ENCODE measurements at places on chromosomes 13 and 19.

- H3K36me3 ChIP-seq, result no peaks in the 10 kb centered on the region
- no peak overlapping the region for H3K27ac ChIP-seq
- H3K4me3 ChIP-seq, result no peak overlapping the region
- no peak for DNase-seq
- H3K27me3 ChIP-seq, result no peaks in the 10 kb centered on the region
- H3K4me1 ChIP-seq, result no peaks in the 10 kb centered on the region
These were observed 229.8 kb upstream of the IPO5 start for GRCh38 chr13:97723655-97724054.

DNA sequence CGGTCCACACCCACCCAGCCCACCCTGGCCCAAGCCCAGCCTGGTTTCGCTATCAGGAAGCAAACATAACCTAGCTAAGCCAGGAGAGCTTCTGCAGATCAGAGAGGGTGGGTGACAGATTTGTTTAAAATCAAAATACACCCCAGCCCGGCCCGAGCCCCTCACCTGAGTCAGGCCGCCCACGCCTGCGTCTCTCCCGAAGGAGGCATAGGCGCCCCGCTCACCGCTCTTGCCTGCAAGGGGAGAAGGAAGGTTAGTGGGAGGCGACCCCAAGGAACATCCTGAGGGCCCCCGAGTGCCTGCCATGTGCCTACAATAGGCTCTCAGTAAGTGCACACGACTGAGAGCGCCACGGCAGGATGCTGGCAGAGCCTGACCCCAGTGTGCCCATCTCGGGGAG, 21.9 kb upstream of the UQCR11 start:
- no peak overlapping the region for H3K4me3 ChIP-seq
- DNase-seq, result no peak
- no peaks in the 10 kb centered on the region for H3K4me1 ChIP-seq
- no peaks in the 10 kb centered on the region for H3K27me3 ChIP-seq

DNA sequence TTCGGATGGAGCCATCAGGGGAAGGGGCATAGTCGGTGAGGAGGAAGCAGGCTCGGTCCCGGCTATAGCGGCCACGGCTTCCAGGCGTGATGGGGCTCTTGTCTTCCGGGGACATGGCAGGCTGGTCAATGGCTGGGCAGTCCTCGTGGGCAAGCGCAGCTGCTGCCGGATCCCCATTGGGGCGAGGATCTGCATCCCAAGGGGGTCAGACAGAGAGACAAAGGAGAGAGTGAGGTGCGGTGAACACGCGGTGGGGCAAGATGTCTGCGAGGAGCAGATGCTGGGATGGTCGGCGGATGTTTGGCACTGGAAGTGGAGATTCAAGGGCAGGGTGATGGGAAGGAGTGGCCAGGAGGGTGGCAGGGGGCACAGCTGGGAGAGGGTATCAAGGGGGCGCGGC, 8.6 kb downstream of the KCNC3 start:
- DNase-seq, result no peak
- H3K4me3 ChIP-seq, result no peak overlapping the region
- no peak overlapping the region for H3K27ac ChIP-seq
- H3K27me3 ChIP-seq, result no peaks in the 10 kb centered on the region

DNA sequence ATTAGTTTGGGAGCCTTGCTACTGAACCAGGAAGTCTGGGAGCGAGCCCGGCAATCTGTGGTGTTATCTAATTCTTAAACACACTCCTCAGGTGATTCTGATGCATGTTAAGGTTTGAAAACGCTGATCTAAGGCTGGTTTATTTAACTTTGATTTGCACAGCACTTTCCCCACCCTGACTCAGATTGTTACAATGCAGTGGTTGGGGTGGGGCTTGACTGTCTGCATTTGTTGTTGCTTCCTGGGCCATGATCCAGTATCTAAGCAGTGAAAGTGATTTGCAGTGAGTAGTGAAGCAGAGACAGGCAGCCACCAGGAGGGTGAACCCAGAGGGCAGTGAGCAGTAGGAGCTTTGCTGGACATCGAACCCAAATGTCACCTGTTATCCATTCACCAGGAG, 81.6 kb upstream of the ARGLU1 start:
- H3K4me1 ChIP-seq, result no peaks in the 10 kb centered on the region
- H3K27me3 ChIP-seq, result no peaks in the 10 kb centered on the region
- H3K36me3 ChIP-seq, result no peaks in the 10 kb centered on the region
- no peak overlapping the region for H3K4me3 ChIP-seq

DNA sequence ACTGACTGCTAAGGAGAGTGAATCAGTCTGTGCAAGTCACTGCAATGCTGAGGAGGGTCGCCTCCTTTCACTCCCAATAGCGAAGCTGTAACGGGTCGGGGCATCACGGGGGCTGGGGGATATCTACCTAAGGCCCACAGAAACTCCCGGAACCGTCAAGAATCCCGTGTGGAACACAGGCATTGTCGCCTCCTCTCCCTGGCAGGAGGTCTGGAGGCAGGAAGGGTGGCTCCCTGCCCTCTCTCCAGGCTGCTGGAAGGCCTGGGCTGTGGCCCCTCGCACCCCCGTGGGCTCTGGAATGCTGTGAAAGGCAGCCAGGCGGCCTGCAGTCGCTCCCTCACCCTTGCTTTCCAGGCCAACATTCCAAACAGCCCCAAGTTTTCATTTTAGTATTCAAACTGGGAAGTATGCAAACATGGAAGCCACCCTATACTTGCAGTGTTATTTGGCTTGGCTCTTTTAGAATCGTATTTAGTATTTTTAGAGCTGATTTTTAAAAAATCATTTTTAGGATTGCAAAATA, 109.4 kb downstream of the CRYL1 start:
- no peak overlapping the region for H3K27ac ChIP-seq
- no peak overlapping the region for H3K4me3 ChIP-seq
- no peak for DNase-seq
- no peaks in the 10 kb centered on the region for H3K36me3 ChIP-seq

DNA sequence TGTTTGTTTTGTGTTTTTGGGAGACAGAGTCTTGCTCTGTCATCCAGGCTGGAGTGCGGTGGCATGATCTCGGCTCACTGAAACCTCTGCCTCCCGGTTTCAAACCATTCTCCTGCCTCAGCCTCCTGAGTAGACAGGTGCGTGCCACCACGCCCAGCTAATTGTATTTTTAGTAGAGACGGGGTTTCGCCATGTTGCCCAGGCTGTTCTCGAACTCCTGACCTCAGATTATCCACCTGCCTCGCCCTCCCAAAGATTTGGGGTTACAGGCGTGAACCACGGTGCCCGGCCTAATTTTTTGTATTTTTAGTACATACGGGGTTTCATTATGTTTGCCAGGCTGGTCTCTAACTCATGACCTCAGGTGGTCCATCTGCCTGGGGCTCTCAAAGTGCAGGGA, 8.3 kb upstream of the ZNF681 start:
- no peak for DNase-seq
- H3K4me3 ChIP-seq, result no peak overlapping the region
- no peak overlapping the region for H3K27ac ChIP-seq
- no peaks in the 10 kb centered on the region for H3K27me3 ChIP-seq

GRCh38 chr13:111139452-111139851, 24.3 kb downstream of the ARHGEF7 start:
- no peak overlapping the region for H3K27ac ChIP-seq
- no peaks in the 10 kb centered on the region for H3K4me1 ChIP-seq
- no peak overlapping the region for H3K4me3 ChIP-seq
- no peaks in the 10 kb centered on the region for H3K36me3 ChIP-seq

- H3K36me3 ChIP-seq, result no peaks in the 10 kb centered on the region
- no peaks in the 10 kb centered on the region for H3K27me3 ChIP-seq
- H3K4me1 ChIP-seq, result no peaks in the 10 kb centered on the region
- DNase-seq, result peak; percentile 64
- H3K27ac ChIP-seq, result no peak overlapping the region
These were observed 14.5 kb upstream of the IGSF23 start for GRCh38 chr19:44598880-44599279.

- H3K4me1 ChIP-seq, result peaks cover 6% of the 10 kb centered on the region
- H3K27me3 ChIP-seq, result no peaks in the 10 kb centered on the region
- H3K36me3 ChIP-seq, result no peaks in the 10 kb centered on the region
- no peak for DNase-seq
These were observed 4.0 kb upstream of the PNMA8B start for GRCh38 chr19:46499692-46500091.

DNA sequence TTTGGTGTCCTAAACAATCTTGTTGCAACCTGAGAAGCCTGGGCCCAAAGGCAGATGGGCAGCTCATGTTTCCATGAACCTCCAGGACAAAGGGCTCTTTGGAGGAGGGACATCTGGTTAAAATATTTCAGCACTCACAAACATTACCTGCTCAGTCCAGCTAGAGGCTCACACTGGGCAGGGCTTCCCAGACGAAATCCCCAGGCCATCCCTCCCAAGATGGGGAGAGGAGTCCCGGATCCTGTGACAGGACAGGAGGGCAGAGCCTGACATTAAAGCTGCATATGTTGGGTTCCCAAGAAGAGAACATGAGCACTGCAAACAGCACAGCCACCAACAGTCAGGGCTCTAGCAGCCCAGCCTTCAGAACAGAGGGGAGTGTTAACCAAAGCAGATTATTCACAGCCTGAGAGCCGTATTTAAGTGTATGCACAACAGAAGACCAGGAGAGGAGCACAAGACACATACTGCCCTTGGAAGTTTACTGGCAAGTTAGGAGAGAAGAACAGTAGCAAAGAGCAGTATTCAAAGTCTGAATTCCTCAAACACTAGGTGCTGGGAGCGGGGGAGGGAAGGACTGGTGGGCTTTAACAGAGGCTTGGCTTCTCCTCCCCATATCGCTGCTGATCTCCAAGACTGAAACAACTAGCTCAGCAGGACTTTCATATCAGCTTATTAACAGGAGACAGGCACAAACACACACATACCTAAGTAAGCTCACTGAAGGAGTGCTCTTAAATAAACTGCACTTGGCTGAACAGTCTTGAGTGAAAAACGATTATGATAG, 12.3 kb downstream of the ATP7B start:
- H3K36me3 ChIP-seq, result no peaks in the 10 kb centered on the region
- no peaks in the 10 kb centered on the region for H3K27me3 ChIP-seq
- H3K4me3 ChIP-seq, result no peak overlapping the region
- no peak for DNase-seq
- peaks cover 34% of the 10 kb centered on the region for H3K4me1 ChIP-seq

- DNase-seq, result peak; percentile 68
- no peaks in the 10 kb centered on the region for H3K36me3 ChIP-seq
- no peaks in the 10 kb centered on the region for H3K27me3 ChIP-seq
- H3K4me3 ChIP-seq, result no peak overlapping the region
These were observed 41.4 kb downstream of the LYL1 start for GRCh38 chr19:13060964-13061927.

DNA sequence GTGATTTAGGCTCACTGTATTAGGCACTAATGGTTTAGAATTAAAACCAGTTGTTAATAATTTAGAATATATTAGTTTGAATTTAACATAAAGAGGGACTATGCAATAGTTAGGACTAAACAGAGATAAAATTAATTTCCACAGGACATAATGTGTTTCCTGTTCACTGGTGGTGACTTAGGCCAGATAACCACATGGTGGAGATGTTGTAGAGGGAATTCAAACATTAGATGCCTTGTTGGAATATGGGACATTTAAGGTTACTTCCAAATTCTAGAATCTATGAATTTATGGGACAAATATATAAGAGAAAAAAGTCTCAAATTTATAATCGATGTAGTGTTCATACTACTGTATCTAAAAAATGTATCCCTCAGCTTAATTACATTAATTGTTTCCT, 615.5 kb upstream of the KLHL1 start:
- no peaks in the 10 kb centered on the region for H3K4me1 ChIP-seq
- no peaks in the 10 kb centered on the region for H3K36me3 ChIP-seq
- no peak overlapping the region for H3K4me3 ChIP-seq
- DNase-seq, result no peak
- no peaks in the 10 kb centered on the region for H3K27me3 ChIP-seq

DNA sequence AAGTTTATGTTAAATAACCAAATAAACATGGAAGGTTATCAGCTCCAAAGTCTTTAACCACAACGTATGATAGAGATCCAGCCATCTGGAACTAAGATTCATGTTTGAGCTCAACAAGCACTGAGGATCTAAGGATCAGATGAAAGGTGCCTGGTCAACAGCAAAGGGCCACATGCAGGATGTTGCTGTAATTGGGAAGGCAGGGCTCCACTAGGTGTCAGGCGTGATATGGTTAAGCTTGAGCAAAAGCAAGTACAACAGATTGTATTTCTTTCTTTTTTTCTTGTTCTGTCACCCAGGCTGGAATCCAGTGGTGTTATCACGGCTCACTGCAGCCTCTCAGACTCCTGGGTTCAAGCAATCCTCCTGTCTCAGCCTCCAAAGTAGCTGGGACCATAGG, 12.0 kb downstream of the EBPL start:
- no peak for DNase-seq
- no peak overlapping the region for H3K4me3 ChIP-seq
- no peaks in the 10 kb centered on the region for H3K36me3 ChIP-seq
- no peaks in the 10 kb centered on the region for H3K27me3 ChIP-seq
- no peak overlapping the region for H3K27ac ChIP-seq

- H3K4me3 ChIP-seq, result no peak overlapping the region
- no peak for DNase-seq
- no peak overlapping the region for H3K27ac ChIP-seq
- no peaks in the 10 kb centered on the region for H3K27me3 ChIP-seq
- no peaks in the 10 kb centered on the region for H3K4me1 ChIP-seq
- no peaks in the 10 kb centered on the region for H3K36me3 ChIP-seq
These were observed 4.9 kb downstream of the RCBTB2 start for GRCh38 chr13:48527955-48528354.

GRCh38 chr19:371501-372168, 27.0 kb upstream of the MIER2 start:
- DNase-seq, result no peak
- no peaks in the 10 kb centered on the region for H3K27me3 ChIP-seq
- H3K4me1 ChIP-seq, result no peaks in the 10 kb centered on the region
- H3K27ac ChIP-seq, result no peak overlapping the region

DNA sequence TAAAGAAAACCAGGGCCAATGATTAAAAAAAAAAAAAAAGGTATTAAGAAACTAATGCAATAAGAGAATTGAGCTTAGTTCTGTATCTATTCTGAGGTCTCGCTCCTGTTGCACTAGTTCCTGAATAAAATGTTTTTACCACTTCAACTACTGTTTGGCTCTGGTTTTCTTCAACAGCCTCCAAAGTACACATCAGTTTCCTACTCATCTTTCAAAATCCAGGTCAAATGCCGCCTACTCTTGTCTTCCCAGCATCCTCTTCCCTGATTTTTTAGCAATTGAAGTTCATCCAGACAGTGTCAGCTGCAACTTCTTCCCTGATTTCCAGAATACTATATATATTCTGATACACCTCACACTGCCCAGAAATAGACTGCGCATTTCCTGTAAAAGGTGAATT, 1.4 kb upstream of the RCBTB1 start:
- no peak overlapping the region for H3K4me3 ChIP-seq
- peak overlapping the region; percentile 91 for H3K27ac ChIP-seq
- H3K27me3 ChIP-seq, result no peaks in the 10 kb centered on the region
- no peak for DNase-seq
- H3K4me1 ChIP-seq, result no peaks in the 10 kb centered on the region
